ENCODE measurements at places on chromosomes 5 and 9.

GRCh38 chr5:61701877-61702602 lies 370.0 kb downstream of the ZSWIM6 start:
- DNase-seq: no peak

GRCh38 chr9:119071636-119072035 lies 297.6 kb downstream of the BRINP1 start:
- no peak for DNase-seq

GRCh38 chr5:102778478-102778877 lies 23.4 kb downstream of the PAM start:
- no peak for DNase-seq

- DNase-seq: no peak
Observed at GRCh38 chr5:118173340-118173739, 815.0 kb downstream of the DTWD2 start.

- no peak for DNase-seq
Observed at GRCh38 chr5:19172926-19173470, 815.0 kb downstream of the CDH18 start.

DNA sequence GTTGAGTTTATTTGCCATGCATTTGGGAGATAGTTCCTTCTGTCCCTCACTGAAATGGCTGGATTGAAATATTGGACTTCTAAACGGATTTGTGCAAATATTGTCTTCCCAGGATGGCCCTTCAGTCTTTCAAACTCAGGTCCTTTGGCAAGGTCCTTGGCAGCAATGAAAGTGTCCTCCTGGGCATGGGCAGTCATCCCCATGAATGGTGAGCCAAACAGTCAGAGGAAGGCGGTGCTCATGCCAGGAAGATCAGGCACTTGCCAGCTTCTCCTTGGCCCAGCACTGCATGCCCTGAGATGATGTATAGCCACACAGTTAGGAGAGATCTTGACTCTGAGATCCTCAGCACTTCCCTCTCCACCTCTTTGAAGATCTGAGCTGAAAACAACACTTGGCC lies 221.4 kb upstream of the KLF4 start:
- DNase-seq: no peak

GRCh38 chr5:38793099-38793498 lies 52.7 kb upstream of the OSMR start:
- DNase-seq: no peak

- DNase-seq: no peak
Observed at GRCh38 chr9:31983895-31984294, 400.5 kb upstream of the ACO1 start.

DNA sequence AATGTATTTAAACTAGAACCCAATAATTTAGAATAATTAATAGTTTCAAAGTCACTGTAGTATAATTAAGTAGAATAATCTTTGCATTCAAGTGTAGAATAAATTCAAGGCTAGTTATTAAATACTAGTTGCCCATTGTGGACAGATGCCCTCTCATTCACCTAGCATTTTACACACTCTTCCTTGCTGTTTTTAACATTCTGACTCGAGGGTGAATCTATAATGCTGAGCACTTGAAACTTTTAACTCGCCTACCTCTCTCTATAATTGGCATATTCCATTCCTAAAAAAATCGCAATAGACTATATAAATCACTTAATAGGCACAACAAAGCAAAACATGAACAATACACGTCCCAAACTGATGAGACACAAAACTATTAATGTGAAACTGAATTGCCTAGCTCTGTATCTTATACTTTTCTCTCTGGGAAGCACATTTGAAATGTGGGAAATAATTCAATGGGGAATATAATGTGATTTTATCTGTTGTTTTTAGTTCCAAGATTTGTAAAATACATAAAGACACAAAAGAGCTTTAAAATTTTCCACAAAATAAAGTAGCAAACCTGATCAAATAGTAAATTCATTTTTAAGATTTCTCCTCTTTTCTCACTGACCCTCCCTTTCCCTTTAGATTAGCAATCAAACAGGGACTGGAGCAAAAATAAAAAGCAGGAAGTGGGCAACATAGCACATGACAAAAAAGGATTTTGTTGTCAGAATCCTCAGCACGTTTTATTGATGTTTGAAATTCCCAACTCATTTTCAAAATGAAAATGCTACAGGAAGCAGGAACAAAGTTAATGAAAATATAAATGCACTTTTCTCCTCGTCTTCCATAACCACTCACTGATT lies 295.6 kb downstream of the PDE4D start:
- no peak for DNase-seq

DNA sequence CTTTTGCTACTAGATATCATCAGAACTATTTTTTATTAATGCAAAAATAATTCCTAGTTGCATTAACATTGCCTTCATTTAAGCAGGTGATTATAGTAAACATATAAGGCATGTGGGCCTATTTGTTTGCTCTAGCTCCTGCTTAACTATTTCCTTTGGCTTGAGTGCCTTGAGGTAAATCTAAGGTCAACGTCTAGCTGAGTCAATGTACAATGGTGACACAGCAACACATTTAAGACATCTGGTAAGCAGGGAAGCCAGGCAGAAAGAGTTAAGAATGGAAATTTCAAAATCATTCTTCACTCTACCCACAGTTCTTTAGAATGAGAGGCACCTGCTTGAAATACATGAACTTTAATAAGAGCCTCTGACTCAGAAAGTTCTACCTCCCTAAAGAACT lies 111.9 kb upstream of the FST start:
- no peak for DNase-seq

- DNase-seq: no peak
Observed at GRCh38 chr9:120186276-120186675, 393.7 kb downstream of the CDK5RAP2 start.

DNA sequence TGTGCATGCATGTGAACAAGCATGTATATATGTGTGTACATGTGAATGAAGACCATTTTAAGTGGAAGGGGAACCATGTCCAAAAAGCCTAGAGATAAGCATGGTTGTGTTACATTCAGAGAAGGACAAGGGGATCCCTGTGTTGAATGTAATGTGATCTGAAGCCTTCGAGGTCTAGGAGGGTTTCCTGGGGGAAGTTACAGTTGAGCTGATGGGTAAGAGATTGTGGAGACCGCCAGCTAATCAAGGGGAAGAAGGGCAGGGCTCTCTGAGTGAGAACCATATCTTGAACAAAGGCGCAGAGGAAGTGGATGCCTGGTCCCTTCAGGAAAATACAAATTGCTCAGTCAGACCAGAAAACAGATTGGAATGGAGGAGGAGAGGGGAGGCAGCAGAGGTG lies 45.5 kb upstream of the TNFSF15 start:
- DNase-seq: no peak

GRCh38 chr9:117415358-117415914 lies 579 bp upstream of the ASTN2 start:
- DNase-seq: no peak

DNA sequence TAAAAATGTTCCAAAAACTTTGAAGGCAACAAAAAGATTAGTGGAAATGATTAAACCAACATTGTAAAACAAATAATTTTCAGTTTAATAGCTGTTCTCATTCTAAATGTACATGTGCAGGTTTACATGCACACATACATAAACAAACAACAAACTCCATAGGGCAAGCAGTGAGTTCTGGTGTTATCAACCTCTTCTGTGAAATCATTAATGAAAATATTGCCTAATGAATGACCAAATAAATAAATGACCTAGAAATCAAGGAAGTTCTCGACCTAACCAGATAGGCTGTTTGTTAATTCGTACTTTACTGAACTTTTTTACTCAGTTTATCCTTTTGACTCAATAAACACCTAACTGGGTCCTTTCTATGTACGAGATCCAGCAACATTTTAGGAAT lies 165.5 kb upstream of the RORB start:
- no peak for DNase-seq

DNA sequence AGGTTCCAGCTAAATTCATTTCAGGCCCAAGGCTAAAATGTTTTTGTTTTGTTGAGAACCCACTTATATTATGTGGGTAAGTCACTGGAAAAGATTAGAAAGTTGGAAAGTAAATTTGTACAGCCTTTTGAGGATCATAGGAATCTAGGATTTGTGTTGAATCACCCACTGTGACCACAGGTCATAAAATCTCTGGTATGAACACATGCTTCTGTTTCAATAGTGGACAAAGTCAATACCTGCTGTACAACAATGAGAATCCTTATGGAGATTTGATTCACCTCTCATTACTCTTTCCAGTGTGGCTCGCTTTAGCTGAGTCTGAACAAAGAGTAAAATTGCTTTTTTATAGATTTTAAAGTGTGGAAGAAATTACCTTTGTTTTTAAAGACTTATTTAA lies 369.5 kb downstream of the TMEM167A start:
- DNase-seq: peak; percentile 48

DNA sequence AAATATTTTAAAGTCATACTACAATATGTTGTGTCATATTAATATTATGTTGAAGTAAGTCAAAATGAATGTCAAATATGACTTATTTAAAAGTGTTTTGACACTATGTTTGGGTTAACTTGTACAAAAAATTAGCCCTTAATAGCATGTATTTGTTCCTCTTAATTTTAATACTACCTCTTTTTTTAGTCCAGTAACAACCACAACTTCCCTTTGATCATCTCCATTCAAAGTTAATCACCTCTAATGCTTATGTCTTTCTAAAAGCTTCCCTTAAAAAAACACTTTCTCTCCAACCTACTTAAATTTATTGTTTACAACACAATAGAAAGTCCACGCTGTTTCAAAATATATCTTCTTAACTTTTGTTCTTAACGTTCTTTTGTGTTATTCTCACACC lies 9.6 kb downstream of the SLCO4C1 start:
- no peak for DNase-seq

DNA sequence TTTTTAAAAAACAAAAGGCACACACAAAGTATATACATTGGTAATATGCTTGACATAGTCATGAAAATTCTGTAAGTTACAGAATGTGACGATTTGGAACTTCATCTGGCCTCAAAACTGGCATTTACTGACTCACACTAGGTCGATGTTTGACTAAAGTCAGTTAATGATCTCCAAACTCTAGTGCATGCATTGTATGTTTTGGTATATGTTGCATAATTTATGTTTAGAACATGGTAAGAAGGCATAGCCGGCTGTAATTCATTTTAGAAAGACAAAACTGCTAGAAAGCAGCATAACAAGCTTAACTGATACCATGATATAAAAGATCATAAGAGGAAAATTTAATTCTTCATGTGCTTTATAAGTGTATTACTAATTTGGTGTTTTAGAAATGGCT lies 58.6 kb upstream of the RICTOR start:
- no peak for DNase-seq

- DNase-seq: no peak
Observed at GRCh38 chr9:29806937-29807618, 2233.8 kb upstream of the C9orf72 start.

DNA sequence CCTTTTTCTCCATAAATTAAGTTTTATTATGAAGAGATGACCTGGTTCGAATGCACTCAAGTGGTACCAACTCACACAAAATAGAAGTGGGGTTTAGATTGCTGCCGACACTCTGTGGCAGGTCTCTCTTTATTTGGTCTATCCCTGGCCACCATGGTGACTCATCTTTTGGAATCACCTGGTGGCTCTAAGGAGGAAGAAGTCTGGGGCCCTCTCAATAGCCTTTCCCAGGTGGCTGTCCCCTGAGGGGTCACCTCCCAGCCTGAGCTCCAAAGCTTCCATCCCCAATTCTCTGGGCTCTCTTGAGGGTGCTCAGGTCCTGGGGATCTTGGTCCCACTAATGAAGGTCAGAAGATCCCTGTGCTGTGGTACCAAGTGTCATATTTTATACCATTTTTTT lies 136.8 kb downstream of the MVB12B start:
- DNase-seq: no peak

DNA sequence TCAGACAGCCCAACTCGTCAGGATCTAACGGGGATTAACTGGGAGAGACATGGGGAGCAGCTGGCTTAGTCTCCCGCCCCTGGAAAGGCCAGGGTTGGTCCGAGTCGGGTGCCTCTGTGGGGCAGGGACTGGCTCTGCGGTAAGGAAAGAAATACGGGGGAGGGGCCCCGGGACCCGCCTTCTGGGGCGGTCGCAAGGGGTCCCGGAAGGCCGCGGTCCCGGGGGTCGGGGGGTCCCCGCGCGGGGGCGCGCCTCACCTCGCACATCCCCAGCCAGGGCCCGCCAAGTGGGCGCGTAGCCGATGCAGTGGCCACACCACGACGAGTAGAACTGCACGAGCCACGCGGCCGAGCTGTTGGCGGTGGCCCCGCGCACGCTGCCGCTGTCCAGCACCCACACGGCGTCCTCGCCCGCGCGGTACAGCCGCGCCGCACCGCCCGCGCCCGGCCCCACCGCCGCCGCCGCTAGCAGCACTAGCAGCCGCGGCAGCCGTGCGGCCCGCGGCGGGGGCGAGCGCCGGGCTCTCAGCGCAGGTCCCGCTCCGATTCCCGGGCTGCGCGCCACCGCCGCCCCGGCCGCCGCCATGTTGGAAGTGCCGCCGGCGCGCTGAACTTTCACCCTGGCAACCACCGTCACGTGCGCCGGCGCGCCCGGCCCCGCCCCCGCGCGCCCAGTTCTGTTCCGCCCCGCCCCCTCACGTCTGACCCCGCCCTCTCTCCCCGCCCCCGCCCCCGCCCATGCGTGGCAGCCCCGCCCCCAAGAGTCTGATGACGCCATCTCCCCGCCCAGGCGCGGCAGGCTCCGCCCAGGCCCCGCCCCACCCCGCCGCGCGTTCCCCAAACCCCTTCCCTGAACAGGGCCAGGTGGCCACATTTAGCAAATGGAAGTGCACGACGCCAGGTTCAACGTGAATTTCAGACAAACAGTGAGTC lies at the start of gene QSOX2:
TSS of gene QSOX2 (minus strand) at position 594 of the 932 bp plus-strand sequence. CDS start at position 585, 9 bp downstream.
- peak; percentile 74 for DNase-seq

DNA sequence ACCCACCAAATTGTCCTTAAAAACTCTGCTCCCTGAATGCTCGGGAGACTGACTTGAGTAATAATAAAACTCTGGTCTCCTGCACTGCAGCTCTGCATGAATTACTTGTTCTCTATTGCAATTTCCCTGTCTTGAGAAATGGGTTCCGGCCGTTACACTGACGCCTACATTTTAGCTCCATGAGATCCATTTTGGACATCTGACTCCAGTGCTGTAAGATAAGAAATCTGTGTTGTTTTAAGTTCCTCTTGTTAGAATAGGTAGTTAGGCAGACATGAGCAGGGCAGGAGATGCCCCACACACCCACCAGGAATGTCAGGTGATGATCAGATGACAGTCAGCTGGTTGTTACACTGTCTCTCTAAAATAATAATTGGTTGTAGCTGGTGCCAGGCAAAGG lies 125.8 kb upstream of the SHB start:
- no peak for DNase-seq

- DNase-seq: peak; percentile 14
Observed at GRCh38 chr9:101032426-101032825, 3.9 kb downstream of the PLPPR1 start.

DNA sequence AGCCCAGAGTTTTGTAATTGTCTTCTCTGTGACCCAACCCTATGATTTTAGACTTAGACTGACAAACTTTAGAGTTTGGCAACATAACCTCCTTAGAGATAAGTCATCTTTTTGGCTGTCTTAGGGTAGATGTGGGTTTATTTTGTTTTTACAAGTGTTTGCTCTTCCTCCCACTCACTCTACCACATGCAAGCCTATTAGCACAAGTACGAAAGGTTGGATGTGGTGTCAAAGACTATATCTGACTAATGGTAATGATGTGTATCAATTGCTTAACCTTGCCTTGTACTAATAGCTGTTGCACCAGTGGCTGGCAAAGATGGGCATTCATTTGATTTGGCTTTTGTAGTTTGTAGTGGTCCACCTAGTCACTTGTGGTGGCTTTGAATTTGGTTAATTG lies 46.5 kb downstream of the SLC25A46 start:
- DNase-seq: no peak

- no peak for DNase-seq
Observed at GRCh38 chr5:141515141-141515540, 26.3 kb downstream of the PCDHGC5 start.

GRCh38 chr9:18543406-18544192 lies 69.6 kb downstream of the ADAMTSL1 start:
- no peak for DNase-seq

GRCh38 chr5:56384186-56384585 lies 151.1 kb upstream of the ANKRD55 start:
- no peak for DNase-seq
